ENCODE measurements at places on chromosomes 5 and 9.

DNA sequence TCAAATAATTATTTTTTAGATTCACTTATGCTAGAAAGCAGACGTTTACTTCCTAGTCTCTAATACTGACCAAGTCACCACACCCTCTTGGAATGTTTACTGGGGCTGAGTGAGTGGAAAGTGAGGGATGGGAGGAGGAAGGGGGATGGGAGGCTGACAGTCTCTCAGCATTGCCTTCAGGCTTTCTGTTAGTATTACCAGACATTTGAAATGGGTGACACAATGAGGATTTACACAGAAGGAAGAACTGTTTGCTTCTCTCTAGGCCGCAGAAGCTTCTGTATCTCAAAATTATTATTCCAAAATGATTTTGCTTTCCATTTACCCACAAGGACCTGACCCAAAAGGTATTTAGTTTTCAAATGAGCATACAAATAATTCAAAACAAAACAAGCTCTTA, 232.8 kb upstream of the ZNF608 start:
- no peak for DNase-seq

- DNase-seq, result no peak
Measured at GRCh38 chr5:66927140-66927539, 269.5 kb downstream of the CD180 start.

DNA sequence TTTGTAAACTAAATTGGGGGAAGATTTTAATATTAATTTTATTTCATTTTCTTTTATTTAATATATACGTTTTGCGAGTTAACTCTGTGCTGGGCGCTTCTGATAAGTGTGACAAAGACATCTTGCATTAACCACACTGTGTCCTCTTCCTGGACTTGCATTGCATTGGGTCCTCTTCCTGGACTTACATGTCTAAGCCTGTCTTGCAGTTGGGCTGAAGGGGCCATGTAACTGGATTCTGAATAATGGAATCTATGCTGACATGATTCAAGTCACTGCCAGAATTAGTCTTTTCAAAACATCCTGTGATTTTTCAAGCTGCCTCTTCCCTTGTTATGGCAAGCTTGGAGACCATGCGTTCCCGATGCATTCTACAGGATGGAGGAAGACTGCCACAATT, 122.6 kb downstream of the TRIM32 start:
- no peak for DNase-seq

DNA sequence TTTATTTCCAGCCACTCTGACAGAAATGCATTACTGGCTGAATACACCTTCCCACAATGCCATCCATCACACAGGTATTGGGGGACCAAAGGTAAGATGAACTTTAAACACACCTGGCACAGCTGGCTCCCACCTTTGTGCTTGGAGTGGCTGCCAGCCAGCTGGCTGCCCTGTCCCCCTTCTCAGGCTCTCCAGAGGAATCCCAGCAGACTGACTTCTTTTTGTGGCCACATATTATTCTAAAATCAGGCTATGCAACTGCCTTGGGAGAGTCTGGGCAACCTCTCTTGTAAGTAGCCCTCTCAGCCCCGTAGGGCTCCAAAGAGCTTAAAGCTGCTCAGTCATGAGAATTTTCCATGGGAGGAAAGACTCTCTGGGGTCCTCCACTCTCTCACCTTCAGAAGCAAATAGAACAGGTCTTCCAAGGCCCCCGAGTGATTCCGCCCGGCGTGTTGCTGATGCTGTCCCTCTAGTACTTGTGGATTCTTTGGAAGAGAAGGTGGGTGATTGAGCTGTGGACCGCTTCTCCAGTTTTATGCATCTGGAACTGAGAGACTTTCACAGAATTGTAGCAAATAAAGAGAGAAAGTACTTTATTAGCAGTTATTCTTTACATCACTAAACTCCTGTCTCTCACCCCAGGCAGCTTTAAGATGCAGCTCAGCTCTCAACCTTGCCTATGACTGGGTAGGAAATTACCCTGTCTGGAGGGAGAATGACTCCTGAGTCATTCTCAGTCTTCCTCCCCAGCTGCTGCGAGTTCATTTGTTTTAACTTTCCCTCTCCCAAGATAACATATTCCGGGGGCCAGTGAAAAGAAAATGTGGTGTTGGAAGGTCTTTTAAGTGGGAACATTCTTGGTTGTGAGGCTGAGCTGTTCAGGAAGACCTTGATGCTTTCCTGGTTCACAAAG, 159.4 kb upstream of the PITX1 start:
- DNase-seq, result no peak

DNA sequence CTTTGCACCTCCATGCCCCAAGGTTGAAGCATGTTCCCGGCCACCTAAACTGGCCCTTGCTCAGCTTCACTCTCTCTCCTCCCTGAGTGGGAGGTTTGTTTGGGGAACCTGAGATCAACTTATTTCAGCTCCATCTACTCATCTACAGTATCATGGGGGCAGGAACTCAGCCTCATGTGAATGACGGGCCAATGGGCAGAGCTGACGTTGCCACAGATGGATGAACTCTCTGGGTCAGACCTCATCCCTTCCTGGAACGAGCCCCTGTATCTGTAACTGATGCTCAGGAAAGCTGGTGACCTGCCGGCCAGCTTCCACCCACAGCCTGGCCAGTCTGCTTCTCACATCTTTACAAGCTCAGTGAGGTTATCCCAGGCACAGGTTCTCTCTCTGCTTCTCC, 369.6 kb downstream of the IRX2 start:
- DNase-seq, result no peak

GRCh38 chr9:11233696-11234095, 620.9 kb upstream of the PTPRD start:
- DNase-seq, result no peak

DNA sequence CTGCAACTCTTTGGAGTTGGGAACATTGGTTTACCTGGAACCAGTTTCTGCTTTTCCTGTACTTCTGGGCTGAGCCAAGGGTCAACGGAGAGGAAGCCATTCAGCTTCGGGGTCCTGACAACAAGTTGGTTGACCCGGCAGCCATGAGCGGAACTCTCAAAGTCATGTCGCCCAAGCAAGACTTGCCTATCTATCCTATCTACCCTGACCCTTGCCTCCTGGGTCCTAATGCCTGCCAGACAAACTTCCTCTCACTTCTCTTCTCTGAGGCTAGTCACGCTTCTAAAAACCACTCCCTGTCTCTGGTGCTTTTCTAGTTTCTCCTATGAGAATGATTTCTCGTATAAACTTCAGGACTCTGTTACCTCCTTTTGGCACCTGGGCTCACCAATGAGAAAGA, 44.7 kb upstream of the CRHBP start:
- DNase-seq, result no peak

- no peak for DNase-seq
Measured at GRCh38 chr5:5374009-5374715, 48.3 kb upstream of the ICE1 start.

GRCh38 chr5:56910210-56910965, 992 bp downstream of the SETD9 start:
- DNase-seq, result peak; percentile 38

DNA sequence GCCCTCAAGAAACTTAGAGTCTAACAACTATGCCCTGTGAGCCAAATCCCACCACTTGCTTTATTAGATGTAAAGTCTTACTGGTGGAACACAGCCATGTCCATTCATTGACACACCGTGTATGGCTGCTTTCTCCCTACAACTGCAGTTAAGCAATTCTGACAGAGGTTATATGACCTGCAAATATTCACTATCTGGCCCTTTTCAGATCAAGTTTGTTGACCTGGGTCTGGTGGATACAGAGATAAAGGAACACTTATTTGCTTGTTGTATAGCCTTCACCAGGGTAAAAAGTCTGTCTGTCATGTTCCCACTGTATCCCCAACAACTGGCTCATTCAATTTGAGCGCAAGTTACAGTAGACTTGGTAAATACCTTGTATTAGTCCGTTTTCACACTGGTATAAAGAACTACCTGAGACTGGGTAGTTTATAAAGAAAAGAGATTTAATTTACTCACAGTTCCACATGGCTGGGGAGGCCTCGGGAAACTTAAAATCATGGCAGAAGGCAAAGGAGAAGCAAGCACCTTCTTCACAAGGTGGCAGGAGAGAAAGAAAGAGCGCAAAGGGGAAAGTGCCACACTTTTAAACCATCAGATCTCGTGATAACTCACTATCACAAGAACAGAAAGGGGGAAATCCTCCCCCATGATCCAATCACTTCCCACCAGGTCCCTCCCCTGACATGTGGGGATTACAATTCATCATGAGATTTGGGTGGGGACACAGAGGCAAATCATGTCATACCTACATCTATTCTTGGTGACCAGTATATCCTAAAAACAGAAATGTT, 27.9 kb downstream of the DEPDC1B start:
- DNase-seq, result no peak

- no peak for DNase-seq
Measured at GRCh38 chr5:154138701-154139100, 51.8 kb upstream of the GALNT10 start.

- DNase-seq, result no peak
Measured at GRCh38 chr5:2087980-2088379, 205.3 kb upstream of the IRX4 start.

- DNase-seq, result no peak
Measured at GRCh38 chr5:142777850-142778249, 7.7 kb downstream of the ARHGAP26 start.

DNA sequence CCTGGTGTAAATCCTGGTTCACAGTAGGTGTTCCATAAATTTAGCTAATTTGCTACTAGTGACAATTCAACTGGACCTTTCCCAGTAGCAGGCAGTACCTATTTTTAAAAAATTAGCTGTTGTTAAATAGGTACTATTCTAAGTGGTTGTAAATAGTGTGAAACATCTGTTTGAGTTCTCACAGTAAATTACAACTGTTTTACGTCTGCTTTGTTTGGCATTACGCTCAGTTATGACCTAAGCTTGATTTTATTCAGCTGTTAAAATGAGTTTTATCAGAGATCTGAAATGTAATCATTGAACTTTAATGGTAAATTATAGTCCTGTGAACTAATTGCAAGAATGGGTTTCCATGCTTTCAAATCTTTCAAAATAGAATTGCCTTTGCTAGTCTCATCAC, 93.9 kb downstream of the GPBP1 start:
- no peak for DNase-seq

- no peak for DNase-seq
Measured at GRCh38 chr5:35771300-35771699, 85.4 kb upstream of the IL7R start.

DNA sequence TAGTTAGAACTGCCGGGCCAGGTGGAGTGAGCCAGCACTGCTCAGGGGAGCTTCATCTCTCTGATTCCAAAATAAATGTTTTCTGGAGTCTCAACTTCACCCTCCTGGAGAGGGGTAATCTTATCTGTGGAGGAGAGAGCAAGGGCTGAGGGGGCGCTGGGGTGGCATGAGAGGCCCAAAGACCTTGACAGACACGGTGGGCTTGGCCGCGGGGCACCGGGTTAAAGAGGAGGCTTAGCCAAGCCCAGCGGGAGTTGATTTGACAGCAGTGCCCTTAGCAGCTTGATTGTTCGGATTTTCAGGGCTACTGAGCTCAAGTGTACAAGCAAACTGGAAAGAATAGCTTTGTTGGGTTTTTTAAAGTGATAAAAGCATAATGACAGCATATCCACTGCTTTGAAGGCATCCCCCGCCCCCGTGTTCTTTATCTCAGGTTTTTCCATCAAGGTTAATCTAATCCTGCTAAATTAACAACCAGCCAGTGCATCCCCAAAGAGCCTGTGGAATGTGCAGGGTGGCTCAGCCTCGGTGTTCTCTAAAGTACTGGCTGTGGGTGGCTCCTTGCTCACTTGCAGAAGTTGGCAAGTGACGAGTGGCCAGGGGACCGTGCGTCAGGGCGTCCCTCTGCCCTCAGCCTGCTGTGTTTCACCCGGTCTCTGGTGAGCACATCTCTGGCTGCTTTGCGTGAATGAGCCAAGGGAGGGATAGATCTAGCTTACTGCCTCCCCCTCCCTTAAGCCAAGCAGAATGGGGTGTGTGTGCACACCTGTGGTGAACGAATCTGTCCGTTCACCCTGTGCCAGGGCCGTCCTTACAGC, 5.5 kb downstream of the QRFP start:
- no peak for DNase-seq

GRCh38 chr9:103301051-103301450, 305.9 kb downstream of the CYLC2 start:
- DNase-seq, result no peak

DNA sequence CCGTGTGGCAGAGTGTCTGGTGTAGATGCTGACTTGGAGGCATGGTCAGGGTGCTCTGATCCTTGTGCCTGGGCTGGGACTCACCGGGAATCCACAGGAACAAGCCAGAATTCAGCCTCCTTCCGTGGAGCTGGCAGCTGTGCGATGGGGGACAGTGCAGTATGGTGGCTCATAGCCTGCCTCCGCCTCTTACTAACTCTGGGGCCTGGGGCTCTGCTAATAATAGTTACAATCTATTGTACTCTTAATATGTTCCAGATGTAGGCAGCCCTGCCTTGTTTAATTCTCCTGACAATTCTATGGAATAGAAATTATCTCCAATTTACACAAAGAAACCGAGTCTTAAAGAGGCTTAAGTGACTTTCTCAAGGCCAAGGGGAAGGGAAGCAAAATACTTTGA, 77.6 kb downstream of the PCDH1 start:
- no peak for DNase-seq

- no peak for DNase-seq
Measured at GRCh38 chr9:131410044-131410491, 16.2 kb downstream of the PRRC2B start.

DNA sequence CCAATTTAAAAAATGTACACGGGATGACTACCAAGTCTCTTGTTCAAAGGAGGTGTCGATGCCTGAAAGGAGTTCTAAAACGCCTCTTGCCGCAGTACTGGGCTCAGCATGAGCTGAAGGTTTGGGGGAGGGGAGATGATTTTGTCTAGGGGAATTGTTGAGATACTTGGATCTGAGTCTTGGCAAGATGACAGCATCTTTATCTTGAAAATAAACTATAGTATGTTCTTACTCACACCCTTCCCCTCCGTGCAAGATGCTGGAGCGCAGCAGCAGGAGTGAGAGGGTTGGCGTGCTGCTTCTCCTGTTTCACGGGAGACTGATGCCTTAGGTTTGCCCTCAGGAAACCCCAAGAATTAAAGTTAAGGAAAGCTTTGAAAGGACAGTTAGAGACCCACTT, 47.3 kb downstream of the FAM78A start:
- no peak for DNase-seq

GRCh38 chr5:150464554-150465012, 15.0 kb upstream of the RPS14 start:
- DNase-seq, result no peak

- no peak for DNase-seq
Measured at GRCh38 chr5:90930062-90930461, 371.5 kb downstream of the ADGRV1 start.

GRCh38 chr9:350384-350783, 135.7 kb downstream of the DOCK8 start:
- DNase-seq, result no peak

- no peak for DNase-seq
Measured at GRCh38 chr5:57828221-57828620, 345.6 kb upstream of the ACTBL2 start.
